ENCODE measurements at places on chromosomes 2 and 18.

DNA sequence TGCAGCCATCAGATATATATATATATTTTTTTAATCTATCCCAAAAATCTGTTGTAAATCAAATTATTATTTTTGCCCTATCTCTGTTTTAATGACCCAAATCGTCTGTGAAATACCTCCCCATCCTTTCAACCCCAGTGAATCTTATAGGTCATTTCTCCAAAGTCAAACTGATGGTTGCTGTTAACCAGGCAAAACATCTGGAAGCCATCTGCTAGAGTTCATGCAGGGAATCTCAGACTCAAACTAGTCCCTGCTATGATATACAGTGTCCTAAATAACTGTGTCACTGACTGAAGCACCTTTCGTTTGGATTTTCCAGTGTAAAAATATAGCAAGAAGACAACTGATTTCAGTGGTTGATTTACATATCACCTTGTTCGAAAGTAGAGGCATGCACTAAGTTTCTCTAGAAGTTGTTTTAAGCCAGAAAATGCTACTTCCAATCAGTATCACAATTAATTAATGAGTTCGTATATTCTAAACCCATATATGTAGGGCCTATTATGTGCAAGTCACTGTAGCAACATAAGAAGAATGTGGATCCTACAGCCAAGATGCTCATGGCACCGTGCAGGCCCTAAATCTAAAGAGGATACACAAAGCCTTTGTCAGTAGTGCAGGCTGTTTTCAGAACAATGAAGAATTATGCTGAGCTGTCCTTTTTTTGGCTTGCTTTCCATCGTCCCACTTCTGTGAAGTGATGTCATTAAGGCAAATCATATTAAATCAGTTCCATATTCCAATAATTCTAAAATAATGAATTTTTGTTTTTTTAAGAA lies 566.0 kb downstream of the STK39 start:
- no peak for DNase-seq

GRCh38 chr18:4146797-4147196 lies 308.3 kb downstream of the DLGAP1 start:
- DNase-seq = no peak

- DNase-seq = no peak
These were observed 407.3 kb upstream of the LYPD1 start for GRCh38 chr2:133077269-133077822.

DNA sequence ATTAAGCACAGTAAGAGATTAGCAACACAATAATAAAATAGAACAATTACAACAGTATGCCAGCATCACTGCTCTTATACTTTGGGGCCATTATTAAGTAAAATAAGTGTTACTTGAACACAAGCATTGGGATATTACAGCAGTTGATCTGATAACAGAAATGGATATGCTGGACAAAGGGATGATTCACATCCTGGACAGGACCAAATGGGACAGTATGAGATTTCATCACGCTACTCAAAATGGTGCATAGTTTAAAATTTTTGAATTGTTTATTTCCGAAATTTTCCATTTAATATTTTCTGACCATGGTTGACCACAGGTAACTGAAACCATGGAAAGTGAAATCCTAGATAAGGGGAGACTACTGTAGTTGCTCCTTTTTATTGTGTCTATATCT lies 138.2 kb downstream of the UBR3 start:
- DNase-seq = no peak

DNA sequence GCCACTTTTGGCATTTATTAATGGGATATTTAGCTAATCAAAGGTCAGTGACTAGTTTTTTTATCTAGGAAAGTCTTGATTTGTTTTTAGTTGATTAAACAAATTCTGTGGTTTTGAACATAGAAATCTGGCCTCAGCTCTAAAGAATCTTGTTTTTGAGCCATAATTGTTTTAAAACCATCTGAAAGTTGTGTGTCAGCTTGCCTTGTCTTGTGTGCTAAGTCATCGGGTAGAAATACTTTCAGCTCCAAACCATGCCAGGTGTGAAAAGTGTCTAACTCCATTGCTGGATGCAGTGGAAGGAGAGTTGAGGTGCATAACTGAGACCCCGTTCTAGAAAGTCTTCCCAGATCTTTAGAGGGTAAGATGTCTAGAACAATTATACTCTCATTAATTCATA lies 22.7 kb downstream of the FARP2 start:
- no peak for DNase-seq

DNA sequence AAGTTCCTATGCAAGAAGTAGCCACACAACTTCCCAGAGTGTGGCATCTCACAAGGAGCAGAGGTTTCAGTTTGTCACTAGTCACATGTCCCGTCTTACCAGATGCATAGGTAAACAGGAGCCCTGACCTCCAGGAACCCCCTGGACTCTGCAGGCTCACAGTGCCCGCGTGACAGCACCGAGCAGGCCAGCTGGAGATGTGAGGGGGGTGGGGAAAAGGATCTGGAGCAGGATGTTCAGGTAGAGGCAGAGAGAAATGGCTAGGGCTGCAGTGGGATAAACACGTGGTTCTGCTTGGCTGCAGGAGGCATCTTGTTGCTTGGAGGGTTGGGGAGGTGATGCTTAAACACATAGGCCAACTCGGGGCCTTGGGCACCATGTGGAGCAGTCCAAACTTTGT lies 54.2 kb downstream of the IMPA2 start:
- DNase-seq = no peak

Measured in stimulated activated CD8-positive, alpha-beta memory T cell treated with anti-CD3 and anti-CD28 coated beads, Interleukin-7, amount 100 ng/mL, for 1 hour (primary cell).